Fibroblast of lung (primary cell): ENCODE measurements at places on chromosomes 1 and 21. TPM values are rescaled to one million over a fixed set of nuclear protein-coding genes. Genes with fewer than 3 reads are reported as not detected.
A peak's percentile ranks its signal among the peaks of the same experiment; 100 is the strongest.

The OR10Z1 gene
- total RNA-seq: under 0.01 TPM in 1 of 2 replicates, not detected in the other

The ARL8A gene
- total RNA-seq: 17.5 and 18.7 TPM in 2 replicates

DNA sequence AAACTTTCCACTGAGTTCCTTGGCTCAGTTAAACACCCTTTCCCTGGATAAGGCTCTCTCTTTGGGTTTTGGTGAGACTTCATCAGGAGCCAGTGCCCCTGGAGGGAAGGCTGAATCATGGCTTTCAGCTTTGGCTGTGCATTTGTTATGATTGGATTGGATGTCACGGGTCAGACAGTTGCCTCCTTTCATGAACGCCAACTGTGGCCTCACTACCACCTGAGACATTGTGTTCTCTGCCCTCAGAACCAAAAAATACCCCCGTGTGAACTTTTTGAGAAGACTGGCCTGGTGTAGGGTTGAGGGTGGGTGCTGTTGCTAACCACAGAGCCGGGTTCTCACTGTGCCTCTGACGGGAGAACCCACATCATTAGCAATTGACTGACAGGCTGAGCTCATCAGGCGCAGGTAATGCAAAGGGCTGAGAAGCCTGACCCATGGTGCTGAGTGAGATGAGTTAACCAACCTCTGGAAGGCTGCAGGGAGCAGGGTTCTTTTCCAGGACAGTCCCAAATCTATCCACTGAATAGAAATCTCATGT lies 65.6 kb downstream of the HHAT start:
- H3K4me3 ChIP-seq: no peak overlapping the region
- peaks cover 10% of the 10 kb centered on the region for H3K4me1 ChIP-seq
- no peak overlapping the region for H3K27ac ChIP-seq
- no peaks in the 10 kb centered on the region for H3K27me3 ChIP-seq
- DNase-seq: no peak

DNA sequence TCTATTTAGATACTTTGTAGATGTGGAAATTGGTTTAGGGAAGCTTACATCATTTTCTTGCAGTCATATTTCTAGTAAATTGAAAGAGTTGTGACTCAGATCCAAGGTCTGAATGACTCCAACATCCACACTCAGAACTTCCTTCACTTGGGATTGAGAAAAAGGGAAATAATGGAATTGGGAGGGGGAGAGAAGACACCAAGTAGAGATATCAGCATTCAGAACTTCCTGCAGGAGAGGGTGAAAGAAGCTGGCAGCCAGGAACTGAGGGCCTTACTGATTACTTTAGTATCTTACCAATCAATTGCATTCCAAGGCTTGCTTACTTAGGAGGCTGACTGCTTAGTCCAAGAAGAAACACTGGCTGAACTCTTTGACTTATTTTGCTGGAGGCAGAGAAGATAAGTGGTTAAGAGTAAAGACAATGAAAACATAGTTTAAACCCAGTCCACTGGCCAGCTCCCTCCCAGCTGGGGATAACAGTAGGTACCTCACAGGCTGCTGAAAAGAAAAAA lies 21.7 kb downstream of the APP start:
- no peaks in the 10 kb centered on the region for H3K36me3 ChIP-seq
- H3K27ac ChIP-seq: peak overlapping the region; percentile 30
- no peaks in the 10 kb centered on the region for H3K27me3 ChIP-seq
- no peak overlapping the region for H3K4me3 ChIP-seq

- no peaks in the 10 kb centered on the region for H3K36me3 ChIP-seq
- H3K27ac ChIP-seq: no peak overlapping the region
- no peak for DNase-seq
- H3K4me3 ChIP-seq: no peak overlapping the region
These were observed 80.4 kb downstream of the RUNX1 start for GRCh38 chr21:34968414-34969333.

DNA sequence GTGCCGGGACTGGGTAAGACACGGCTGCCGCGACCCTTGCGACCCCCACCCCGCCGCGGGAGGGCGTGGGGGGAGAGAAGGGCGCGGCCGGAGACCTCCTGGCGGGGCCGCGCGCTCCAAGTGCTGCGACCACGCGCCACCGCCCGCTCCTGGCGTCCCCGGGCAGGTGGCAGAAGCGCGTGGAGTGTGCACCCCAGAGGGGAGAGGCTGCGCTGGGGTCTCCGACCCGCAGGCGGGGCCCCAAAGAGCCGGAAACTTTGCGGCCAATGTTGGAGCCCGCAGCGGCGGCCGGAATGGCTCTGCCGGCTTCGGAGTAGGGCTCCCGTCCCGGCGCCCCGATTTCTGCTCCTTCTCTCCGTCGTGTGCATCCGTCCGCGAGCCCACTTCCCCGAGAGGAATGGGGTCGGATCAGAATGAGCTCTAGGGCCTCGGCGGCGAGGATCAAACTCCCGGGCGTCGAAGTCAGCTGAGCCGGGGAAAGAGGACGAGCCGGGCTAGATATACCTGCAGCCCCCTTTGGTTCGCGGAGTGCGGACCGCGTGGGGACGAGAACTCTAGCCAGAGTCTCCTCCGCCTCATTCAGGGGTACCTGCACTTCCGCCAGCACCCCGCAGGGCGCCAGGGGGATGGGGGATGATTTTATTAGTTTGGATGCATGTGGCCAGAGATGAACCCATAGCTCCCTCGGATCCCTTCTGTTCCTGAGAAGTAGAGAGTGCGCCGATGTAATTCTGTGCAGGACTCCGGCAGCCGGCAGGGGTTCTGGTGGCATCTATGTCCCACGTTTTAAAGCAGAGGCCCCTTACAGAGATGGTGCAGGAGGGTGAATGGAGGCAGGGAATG lies 751 bp downstream of the STUM start:
- H3K36me3 ChIP-seq: no peaks in the 10 kb centered on the region
- H3K4me1 ChIP-seq: no peaks in the 10 kb centered on the region
- no peak overlapping the region for H3K4me3 ChIP-seq
- H3K27ac ChIP-seq: no peak overlapping the region
- DNase-seq: no peak
- peaks cover 34% of the 10 kb centered on the region for H3K27me3 ChIP-seq
